Hepatic stellate cell (primary cell): ENCODE measurements at places on chromosomes 3 and 15.

GRCh38 chr3:112799946-112800345 lies 46.7 kb downstream of the CD200R1L start:
- DNase-seq = no peak

- DNase-seq = no peak
Observed at GRCh38 chr3:155404486-155404885, 111.0 kb upstream of the STRIT1 start.

GRCh38 chr3:194870394-194871110 lies 184.9 kb downstream of the FAM43A start:
- DNase-seq = no peak

DNA sequence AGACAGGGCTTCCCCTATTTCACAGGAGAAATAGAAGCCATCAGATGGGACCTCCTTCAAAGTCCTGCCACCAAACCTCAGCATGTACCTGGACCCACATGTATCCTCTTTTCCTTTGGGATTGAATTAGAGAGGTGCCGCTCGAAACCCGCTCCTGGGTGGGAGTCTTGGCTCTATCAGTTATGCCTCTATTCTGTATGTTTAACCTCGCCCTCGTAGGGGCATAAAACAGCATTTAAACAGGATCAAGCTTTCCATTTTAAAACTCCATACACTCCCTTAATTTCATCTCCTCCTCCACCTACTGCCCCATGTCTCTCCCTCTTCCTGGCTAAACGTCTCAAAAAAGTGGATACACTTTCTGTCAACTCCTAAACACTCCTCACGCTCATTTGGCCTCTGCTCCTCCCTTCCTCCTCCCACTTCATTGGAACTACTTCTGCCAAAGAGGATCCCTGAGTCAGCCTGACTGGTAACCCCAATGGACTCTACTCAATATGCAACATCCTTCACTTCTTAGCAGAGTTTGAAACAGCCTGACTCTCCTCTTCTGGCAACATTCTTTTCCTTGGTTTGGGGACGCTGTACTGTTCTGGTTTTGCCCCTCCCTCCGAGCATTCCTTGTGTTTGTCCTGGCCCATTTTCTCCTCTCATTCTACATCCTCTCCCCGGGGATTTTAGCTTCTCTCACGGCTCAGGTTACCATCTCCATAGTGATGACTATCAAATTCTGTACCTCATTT lies 23.0 kb upstream of the MUC20 start:
- peak; percentile 74 for DNase-seq

DNA sequence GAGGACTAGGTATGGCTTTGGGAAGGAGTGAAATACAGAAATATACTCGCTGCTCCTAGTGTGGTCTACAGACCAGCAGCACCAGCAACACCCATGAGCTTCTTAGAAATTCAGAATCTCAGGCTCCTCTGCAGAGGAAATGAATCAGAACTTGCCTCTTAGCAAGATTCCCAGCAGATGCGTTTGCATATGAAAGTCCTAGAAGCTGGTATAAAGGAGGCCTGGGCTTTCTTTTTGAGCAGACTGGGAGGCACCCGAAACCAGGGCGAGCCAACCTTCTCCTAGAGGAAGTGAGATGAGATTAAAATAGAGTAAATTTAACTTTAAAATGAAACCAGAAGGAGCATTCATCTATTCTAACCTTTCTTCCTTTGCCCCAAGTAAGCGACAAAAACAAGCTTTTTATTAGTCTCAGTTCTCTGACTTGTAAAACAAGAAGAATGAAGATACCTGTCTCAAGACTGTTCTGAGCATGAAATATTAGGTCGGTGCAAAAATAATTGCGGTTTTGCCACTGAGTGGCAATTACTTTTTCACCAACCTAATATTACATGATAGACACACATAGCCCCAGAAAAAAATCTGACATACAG lies 140.0 kb downstream of the PDZRN3 start:
- no peak for DNase-seq

DNA sequence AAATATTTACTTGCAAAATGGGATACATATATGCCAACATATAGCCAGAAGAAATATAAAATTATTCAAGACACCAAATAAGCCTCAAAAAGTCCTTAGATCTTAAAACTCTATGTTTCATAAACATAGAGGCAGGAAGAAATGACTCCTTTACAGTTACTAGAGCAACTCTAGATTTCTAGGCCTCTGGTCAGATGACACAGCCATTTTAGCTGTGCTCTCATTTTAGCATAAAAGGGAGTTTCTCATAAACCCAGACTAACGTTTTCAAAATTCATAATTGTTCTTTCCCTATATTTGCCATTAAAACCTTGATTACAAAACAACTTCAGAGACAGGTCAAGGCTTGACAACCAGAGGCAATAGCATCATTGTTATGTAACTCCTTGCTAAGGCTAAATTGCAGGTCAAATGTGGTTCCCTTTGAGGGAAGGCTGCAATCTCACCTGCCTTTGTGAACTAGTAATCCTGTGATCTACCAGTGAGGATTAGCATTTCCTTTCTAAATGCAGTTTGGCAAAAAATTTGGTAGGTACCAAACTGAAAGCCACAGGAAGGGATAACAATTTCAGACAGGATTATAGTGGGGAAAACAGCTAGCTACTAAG lies 8.2 kb downstream of the THOC7 start:
- DNase-seq = no peak

GRCh38 chr3:186826976-186827857 lies 15.3 kb upstream of the ADIPOQ start:
- peak; percentile 97 for DNase-seq

DNA sequence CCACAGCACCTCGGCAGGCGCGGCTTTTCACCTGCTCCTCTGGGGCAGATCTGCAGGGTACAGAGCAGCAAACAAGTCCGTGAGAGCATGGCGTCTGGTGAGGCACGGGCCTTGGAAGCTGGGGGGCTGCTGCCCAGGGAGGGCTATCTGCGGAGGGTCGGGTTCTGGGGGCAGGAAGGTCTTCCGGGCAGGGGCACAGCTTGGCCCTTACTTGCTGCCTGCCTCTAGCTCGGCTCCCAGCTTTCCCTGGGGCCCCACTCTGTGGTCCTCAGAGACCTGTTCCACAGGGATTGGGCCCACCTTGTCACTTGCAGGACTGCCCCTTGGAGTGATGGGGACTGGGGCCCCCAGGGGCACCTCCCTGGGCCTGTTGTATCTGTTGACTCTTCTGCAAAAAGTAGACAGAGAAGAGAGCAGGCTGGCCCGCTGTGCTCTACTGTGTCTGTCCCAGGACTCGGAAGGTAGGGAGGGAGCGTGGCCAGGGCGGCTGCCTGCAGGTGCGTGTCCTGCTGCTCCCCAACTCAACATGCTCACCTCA lies 84.1 kb downstream of the TBC1D2B start:
- no peak for DNase-seq

DNA sequence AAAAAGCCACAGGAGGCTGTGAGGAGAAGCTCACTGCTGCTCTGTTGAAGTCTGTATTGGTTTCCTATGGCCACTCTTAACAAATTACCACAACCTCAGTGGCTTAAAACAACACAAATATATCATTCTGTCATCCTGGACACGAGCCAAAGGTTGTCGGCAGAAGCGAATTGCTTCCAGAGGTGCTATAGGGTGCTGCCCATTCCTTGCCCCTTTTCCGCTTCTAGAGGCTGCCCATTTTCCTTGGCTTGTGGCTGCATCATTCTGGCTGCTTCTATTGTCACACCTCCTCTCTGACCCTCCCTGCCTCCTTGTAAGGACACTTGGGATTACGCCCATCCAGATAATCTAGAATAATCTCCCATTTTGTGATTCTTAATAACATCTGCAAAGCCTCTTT lies 6.4 kb upstream of the SACM1L start:
- DNase-seq = no peak

- no peak for DNase-seq
Observed at GRCh38 chr3:28151608-28152228, 89.7 kb upstream of the CMC1 start.

- no peak for DNase-seq
Observed at GRCh38 chr3:174266476-174266875, 592.7 kb upstream of the NAALADL2 start.

GRCh38 chr3:65666448-65667091 lies 372.1 kb downstream of the MAGI1 start:
- DNase-seq = no peak

- no peak for DNase-seq
Observed at GRCh38 chr3:164200053-164200823, 878.1 kb downstream of the SI start.

DNA sequence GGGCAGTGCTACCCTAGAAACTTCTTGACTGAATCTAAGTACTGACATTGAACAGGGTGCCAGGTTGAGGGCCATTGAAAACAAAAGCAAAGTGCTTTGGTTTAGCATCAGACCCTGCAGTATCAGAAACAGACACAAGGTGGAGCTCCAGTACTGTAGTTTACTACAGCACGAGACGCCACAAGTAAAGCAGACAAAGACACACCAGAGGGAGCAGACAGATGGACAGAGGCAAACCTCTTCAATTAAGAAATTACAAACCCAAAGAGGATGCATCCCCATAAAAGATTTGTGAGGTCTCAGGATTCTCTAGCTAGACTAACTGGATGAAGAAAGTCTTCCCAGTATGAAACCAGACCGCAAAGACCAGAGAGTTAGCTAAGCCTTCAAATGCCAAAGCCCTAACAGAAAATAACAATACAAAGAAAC lies 16.6 kb downstream of the TOP2B start:
- DNase-seq = peak; percentile 41

GRCh38 chr3:190088890-190089289 lies 31.8 kb downstream of the P3H2 start:
- no peak for DNase-seq
